SW480 (cell line): ENCODE measurements at places on chromosomes 12 and 14.

DNA sequence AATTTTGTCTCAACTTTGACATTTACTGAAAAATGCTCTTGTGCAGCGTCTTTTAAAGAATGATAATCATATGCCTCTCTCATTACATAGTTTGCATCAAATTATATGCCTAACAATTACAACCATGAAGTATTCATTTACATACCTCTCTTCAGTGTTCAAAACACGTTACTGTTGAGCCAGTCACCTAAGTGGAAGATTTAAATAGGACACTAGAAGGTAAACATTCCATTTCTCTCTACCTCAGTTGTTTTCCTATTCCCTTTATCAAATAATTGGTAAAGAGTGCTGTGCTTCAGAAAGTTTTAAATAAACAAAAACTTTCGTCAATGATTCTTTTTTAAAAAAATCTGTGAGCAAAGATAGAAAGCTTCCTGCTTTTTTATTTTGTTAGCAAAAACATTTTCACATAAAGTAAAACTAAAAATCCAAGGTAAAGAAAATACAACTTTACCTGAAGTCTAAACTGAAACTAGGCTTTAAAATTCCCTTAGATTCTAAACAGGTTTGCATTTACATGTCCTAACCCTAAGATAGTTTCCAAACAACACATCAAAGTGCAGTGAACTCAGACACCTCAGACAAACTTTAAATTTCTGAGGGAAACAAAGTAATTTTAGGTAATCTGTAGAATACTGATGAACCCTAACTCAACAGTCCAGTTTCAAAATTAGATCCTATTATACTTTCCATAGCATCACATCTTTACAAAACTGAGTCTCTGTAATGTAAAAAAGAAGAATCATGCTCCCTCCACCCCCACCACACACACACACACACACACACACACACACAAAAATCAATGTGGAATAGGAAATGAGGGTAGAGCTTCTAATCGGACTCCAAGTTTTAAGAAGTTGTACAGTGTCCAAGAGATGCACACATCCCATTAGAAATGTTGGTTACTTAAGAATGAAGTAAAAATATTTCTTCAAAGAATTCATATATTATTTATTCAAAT, 46.2 kb downstream of the PAWR start:
- DNase-seq: no peak

DNA sequence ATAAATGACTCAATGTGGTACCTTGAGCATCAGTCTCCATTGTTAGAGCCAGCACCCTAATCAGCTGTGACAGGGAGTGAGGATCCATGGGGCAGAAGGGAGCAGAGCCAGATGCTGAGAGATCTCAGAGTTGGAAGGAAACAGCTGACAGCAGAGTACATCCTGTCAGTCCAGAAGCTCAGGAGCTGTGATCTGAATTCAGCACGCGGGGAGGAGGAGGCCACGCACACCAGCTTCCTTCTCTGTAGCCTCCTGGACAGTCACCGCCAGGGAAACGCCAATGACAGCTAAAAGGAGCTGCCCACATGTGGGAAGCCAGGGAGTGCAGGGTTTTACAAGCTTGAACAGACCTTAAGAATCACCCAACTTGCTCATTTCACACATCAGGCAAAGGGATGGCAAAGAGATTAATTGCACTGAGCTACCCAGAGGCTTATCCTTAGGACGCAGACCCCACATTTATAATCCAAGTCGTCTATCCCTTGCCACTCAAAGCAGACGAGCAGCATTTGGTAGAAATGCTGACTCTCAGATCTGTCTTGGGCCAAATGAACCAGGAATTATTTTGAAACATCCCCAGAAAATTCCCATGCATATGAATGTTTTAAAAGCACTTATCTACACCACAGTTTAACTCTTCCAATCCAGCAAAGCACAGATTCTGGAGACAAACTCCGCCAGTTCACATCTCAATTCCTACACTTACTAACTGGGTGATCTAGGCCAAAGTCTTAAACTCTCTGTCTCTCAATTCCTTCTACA, 322.6 kb upstream of the TMTC1 start:
- no peak for DNase-seq

- no peak for DNase-seq
These were observed 4.5 kb downstream of the TMED8 start for GRCh38 chr14:77372304-77372841.

DNA sequence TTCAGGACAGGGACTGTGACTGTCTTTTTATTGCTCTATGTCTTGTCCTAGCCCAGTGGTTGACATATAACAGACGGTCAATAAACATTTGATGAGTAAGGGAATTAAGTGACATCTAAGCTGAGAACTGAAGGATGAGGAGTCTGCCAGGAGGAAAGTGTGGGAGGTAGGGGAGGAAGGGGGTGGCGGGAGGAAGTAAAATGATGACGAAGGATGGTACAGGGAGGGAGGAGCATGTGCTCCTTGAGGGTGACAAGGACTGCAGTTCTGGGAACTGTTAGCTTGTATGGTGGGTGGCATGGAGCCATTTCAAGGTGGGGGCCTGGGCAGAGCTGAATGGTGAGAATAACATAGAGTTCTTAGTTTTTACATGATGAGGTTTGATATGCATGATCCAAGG, 64.4 kb downstream of the RGS6 start:
- no peak for DNase-seq

- no peak for DNase-seq
These were observed 3.4 kb downstream of the ARID2 start for GRCh38 chr12:45732936-45733335.

DNA sequence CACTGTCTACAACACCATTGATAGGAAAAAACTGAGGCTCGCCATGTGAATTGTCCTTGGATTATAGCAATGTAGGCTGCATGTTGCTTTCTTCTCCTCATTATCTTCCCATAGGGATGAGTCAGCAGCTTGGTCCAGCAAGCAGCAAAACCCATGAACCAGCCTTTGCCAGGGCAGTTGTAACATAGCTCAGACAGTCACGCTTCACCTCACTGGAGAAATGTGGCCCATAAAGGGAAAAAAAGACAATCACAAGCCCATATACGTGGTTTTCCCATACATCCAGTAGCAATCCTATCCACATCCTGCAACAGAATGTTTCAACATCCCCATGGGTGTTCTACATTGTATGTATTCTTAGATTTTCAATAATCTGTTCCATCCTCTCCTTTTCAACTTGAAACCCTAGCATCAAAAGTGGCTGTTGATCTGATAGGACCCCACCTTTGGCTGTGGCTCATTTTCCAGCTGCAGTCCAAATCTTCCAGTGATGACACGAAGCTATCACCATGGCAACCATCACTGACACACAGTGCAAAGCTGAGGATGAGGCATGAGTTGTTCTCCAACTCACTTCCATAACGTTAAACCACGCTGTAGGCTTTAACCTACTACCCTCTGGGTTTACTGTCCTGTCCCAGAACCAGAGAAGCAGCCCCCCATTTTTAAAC, 34.0 kb downstream of the GRIN2B start:
- DNase-seq: peak; percentile 13

GRCh38 chr12:66275040-66275439, 27.3 kb upstream of the HELB start:
- DNase-seq: no peak

GRCh38 chr14:65359503-65359902, 53.0 kb upstream of the FUT8 start:
- peak; percentile 35 for DNase-seq

- DNase-seq: no peak
These were observed 1006.0 kb upstream of the USP15 start for GRCh38 chr12:61254225-61254624.

GRCh38 chr12:9127936-9128663, 12.4 kb upstream of the A2M start:
- DNase-seq: no peak

GRCh38 chr12:109056891-109057290, 4.5 kb downstream of the USP30 start:
- DNase-seq: no peak

DNA sequence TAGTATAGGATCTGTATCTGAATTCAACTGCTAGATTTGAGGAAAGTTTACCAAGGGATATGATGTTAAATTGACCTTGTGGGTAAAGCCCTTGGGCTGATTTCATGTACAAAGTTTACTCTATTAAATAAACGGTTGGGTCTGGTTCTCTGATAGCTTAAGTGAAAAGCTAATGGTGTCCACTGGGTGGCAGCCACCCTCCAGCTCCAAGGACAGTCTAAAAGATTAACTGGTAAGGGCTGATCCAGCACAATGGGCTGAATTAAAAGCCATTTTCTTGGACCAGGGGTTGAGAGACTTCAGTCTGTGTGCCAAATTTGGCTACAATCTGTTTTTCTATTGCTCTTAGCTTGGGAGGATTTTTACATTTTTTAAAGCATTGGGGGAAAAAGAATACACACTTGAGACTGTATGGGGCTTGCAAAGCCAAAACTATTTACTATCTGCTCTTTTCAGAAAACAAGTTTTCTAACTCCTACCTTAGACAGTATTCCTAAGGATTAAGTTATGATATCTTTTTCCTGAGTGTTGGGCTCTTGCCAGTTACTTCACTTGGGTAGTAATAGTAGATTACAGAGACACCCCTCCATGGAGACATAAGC, 116.5 kb downstream of the GPHN start:
- peak; percentile 59 for DNase-seq

DNA sequence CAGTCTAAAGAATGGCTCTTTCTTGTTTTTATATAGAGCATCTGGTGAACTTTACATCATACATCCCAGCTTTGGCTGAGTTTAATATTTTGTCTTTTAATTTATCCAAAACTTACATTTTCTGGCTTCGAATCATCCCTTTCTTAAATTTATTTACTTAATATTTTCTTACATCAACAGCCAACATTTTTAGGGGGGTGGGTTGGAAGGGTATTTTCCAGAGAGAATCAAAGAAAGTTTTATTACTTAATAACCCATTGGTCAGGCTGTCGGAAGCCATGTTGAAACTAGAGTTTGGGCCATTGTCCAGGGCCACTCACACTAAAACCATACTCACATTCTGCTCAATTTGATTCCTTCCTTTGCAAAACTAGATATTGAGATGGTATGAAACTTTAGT, 220.2 kb downstream of the AEBP2 start:
- DNase-seq: no peak

GRCh38 chr14:64394423-64394822, 6.3 kb downstream of the MTHFD1 start:
- DNase-seq: no peak

GRCh38 chr12:124582108-124582424, 14.7 kb upstream of the NCOR2 start:
- no peak for DNase-seq

- no peak for DNase-seq
These were observed 60.6 kb downstream of the SUDS3 start for GRCh38 chr12:118436986-118437385.

DNA sequence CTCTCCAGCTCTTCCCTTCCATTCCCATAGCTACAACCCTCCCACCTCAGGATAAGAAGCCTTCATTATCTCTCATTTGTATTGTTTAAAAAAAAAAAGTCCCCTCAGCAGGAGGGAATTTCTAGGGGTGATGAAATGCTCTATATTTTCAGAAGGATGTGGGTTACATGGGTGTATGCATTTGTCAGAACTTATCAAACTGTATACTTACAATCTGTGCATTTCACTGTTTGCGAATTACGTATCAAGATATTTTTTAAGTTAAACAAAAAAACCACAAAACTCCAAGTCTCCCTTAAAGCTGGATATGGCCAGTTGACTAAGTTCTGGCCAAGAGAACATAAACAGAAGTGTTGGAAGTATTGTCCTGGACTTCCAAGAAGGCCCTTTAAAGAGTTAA, 2.0 kb upstream of the FKBP11 start:
- DNase-seq: no peak

GRCh38 chr14:77319422-77319821, 1.3 kb downstream of the POMT2 start:
- no peak for DNase-seq

GRCh38 chr12:92036061-92036620, 109.5 kb downstream of the BTG1 start:
- no peak for DNase-seq

DNA sequence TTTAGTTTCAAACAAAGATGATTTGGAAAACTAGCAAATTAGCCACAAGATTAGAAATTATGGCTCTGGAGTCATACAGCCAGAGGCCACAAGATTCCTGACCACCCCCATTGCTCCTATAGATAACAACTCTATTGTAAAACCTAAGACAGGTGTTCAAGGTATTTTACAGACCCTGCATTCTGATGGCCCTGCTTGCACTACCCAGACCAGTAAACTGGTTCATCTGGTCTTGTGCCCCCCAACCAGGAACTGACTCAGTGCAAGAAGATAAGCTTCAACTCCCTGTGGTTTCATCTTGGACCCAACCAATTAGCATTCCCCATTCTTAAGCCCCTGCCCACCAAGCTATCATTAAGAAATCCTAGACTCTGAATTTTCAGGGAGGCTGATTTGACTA, 125.0 kb downstream of the CCDC60 start:
- DNase-seq: no peak

DNA sequence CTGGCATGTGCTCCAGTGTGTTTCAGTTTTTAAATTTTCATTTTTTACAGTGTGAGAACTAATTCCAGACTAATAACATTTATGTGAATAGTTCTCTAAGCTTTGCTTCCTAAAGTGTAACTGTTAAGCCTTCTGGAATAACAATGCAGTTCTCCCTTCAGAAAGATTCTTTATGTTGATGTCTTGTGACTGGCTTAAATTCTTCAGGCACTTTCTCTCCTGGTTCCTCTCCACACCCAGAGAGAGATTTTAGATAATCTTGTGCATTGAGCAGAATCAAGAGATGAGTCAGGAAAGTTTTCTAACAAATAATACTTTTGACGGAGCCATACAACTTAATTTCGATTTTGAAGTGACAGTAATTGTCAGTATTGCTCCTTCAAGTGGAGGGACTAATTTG, 118.5 kb downstream of the RAD51B start:
- DNase-seq: no peak

DNA sequence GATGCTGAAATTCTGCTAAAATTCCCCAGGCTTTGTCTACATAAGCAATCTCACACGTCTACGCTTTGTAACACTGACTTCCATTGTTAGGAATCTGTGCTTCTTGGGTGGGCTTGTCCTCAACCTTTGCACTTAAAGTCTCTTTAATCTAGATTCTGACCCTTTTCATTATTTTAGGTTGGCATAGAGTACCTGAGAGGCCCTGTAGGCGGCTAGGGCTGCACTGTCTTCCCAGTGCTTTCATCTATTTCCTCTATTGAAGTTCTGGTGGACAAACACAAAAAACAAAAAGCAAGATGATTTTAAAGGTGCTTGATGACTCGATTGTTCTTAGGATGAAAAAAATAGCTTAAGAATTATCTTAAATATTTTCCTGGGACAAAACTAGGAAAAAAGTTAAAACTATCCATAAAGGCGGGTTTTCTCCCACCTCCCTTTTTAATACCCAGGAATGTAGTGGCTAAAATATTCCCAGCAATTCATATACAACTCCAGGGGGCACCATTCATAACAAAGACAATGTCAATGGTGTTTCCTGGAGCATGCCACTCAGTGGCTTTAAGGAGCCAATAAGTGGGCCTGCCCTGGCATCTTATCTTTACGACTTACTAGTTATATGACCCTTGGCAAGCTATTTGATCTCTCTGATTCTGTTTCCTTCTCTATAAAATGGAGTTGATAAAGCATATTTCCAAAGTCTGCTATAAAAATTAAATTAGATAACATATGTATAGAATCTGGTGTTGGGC, 197.5 kb downstream of the STXBP6 start:
- DNase-seq: no peak
